ENCODE measurements at places on chromosomes 2 and 18. TPM values are rescaled to one million over a fixed set of nuclear protein-coding genes. Genes with fewer than 3 reads are reported as not detected.

HOXD3 gene
- 1.7 TPM for polyA plus RNA-seq

GRCh38 chr18:48893608-48894600, 56.9 kb downstream of the SMAD7 start:
- DNase-seq, result no peak

- no peak for DNase-seq
Observed at GRCh38 chr2:199509403-199509802, 51.7 kb upstream of the SATB2 start.

DNA sequence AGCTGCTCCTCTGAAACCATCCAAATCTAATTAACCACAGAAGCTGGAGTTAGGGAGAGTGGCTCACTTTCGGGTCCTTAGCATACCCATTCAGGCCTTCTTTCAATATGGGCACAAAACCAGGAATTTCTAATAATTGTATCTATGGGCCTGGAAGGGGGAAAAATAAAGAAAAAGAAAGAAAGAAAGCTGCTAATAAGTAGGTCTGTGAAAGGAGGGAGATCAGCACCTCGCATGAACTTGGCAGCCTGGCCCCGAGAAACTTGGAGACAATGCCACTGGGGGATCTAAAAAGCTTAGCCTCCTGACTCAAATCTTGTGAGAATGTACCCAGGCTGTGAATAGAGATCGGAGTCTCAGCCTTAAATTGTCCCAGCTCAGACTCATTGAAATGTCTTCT, 252.1 kb upstream of the SLC14A2 start:
- no peak for DNase-seq

DNA sequence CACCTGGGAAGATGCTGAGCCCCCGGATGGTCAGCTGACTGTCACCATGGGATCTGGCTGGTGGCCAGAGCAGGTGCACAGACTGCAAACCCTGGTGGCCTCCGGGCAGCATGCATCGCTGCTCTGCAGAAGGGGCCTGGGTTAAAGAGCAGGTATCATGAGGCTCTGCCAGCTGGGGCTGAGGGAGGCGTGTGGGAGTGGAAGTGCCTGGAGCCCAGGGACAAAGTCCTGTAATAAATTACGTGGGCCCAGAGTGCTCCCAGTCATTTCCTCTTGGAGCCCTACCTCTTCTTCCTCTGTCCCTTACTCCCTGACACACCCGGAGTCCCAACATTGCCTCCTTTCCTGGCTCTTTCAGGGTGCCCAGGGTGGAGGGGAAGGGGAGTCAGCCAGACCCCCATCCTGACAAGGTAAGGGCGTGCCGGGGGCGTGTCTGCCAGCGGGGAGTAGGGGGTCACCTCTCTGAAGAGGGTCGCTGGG, at the start of gene MYO7B:
Gene MYO7B (plus strand): TSS at position 262 of the 480 bp plus-strand sequence. CDS start 24,040 bp downstream, outside the sequence.
- no peak for DNase-seq

ORC4 gene
- 47.9 TPM for polyA plus RNA-seq
